Ascending aorta (tissue), 2 donors: ENCODE measurements at places on chromosomes 1 and 21.
A peak's percentile ranks its signal among the peaks of the same experiment; 100 is the strongest.

GRCh38 chr1:209727785-209728184, 23.1 kb downstream of the HSD11B1 start:
- DNase-seq: no peak

DNA sequence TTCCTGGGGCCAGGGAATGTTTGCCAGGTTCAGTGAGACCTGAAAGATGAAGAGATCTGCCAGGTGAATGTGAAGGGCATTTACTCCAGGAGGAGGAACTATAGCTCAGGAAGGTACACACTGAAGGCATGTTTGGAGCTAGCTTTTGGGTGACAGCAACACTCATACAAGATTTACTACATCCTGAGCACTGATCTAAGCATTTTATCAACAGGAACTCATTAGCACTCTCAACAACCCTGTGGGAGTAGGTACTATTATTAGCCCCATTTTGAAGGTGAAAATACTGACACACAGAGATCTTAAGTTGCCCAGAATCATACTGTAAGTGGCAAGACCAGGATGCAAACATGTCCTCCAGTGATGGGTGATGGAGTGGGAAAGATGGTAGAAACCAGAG, 6.7 kb downstream of the GADD45A start:
- DNase-seq: no peak

GRCh38 chr1:38758820-38759219, 100.8 kb downstream of the RRAGC start:
- no peak for DNase-seq

- no peak for DNase-seq
These were observed 24.1 kb downstream of the GPR3 start for GRCh38 chr1:27416387-27417111.

DNA sequence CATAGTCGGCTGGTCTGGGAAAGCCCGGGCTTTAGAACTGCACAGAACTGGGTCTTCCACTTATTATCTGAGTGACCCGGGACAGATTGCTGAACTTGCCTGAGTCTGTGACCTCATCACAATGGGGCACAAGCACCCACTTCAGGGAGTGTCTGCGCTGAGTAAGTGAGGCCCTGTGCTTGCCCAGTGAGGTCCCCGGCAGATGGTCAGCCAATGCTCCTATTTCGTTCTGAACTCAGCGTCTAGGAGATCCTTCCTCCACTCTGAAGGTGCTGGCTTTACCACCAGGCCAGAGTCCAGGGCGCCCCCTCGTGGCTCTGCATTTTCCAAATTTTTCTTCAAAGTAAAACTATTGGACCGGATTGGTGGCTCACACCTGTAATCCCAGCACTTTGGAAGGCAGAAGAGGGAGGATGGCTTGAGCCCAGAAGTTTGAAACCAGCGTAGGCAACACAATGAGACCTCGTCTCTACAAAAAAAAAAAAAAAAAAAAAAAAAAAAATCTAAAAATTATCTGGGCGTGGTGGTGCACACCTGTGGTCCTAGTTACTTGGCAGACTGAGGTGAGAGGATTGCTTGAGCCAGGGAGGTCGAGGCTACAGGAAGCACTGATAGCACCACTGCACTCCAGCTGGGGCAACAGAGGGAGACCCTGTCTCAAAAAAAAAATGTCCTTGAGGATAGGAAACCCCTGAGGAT, 61.7 kb downstream of the FCRL5 start:
- peak; percentile 72 for DNase-seq

GRCh38 chr1:16960560-16961296, 19.7 kb downstream of the MFAP2 start:
- peak; percentile 90 for DNase-seq

GRCh38 chr21:32182449-32182848, 96.4 kb downstream of the MIS18A start:
- no peak for DNase-seq

DNA sequence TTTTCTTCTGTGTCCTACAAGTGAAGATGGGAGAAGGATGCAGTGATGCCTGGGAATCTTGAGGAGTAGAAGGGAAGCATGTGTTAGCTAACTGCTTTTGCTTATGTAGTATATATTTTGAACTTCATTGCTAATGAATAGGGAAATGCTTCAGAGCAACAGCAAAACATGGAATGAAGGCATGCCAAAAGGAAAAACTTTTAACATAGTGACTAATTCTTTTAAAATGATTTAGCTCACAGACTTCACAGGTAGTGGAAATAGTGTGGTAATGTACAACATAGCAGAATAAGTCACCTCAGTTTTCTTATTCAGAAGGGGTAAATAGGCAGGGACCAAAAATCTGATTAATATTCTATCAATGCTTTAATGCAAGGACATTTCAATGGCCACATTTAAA, 95.5 kb downstream of the LYPLAL1 start:
- DNase-seq: no peak

- DNase-seq: no peak
These were observed 39.5 kb downstream of the TOR3A start for GRCh38 chr1:179121159-179121938.

DNA sequence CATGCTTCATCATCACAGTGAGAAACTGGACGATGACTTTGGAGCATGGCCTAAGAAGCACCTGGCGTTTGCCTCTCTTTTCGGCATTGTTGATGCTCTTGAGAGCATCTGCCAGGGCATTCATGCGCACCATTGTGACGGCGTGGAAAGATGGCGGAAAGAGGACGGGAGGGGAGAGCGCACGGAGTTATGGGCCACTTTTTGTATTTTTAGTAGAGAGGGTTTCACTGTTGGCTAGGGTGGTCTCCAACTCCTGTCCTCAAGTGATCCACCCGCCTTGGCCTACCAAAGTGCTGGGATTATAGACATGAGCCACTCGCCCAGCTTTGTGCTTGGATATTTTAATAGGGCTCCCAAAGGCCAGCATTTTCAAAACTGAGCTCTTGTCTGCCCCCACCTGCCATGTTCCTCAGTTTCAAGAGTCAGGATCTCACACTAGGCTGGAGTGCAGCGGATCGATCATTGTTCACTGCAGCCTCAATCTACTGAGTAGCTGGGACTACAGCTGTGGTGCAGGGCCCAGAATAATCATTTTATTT, 5.3 kb downstream of the RPS8 start:
- no peak for DNase-seq

- no peak for DNase-seq
These were observed 264.7 kb downstream of the CTH start for GRCh38 chr1:70675737-70676156.

DNA sequence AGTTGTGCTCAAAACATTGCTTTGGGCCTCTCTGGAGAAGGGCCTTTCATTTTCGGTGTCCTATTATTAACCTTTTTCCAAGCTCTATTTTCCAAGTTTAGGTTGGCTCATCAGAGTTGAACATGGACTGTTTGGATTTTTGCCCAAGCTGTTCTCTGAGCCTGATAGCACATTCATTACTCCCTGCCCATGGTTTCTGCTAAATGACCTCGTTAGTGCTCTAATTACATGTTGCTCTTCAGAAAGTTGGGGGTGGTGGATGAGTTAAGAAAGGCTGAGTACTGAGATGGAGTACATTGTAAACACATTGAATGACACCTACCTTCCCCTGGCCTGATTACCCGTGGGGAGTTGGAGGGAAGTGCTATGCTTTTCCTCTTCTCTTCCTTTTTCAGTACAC, 38.9 kb downstream of the LMO4 start:
- DNase-seq: no peak

GRCh38 chr1:209491496-209491895, 92.0 kb upstream of the CAMK1G start:
- DNase-seq: no peak

DNA sequence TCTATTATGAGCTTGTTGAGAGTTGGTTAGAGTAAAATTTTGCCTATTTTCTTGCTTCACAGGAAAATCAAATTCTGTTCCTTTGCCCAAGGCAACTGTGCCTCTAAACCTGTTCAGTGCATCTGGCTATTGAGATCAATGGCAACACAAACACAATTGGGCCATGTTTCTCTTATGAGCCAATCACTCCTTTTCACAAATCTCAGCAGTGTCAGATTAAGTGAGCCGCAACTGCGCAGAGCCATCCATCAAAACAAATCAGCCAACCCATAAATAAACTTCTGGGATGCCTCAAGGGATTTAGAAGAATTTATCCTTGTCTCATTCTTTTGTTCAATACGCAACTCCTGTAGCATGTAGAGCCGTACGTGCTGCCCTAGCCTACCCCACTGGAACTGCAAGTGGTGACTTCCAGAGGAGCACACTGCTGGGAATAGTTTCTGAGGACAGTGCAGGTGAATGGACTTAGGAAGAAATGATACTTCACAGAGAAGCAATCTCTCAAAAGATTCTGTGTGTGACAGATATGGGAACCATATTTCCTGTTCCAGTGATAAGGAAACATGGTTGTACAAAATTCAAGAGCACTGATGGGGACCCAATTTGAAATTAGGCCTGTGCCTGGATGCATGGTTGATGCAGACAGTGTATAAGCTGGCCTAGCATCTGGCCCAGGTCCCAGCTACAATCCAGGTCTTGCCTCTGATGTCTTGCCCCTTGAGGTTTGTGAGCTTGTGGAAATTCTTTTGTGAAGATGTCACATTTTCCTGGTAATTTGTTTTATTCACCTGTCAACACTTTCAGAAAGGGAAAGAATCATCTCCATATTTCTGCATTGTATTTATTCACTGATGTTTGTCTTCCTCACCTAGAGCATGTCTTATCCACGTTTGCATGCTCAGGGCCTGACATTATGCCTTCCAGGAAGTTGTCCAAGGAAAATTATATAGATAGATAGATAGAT, 166.2 kb downstream of the URB2 start:
- no peak for DNase-seq

- no peak for DNase-seq
These were observed 180.8 kb downstream of the NPHP4 start for GRCh38 chr1:5811419-5811818.

DNA sequence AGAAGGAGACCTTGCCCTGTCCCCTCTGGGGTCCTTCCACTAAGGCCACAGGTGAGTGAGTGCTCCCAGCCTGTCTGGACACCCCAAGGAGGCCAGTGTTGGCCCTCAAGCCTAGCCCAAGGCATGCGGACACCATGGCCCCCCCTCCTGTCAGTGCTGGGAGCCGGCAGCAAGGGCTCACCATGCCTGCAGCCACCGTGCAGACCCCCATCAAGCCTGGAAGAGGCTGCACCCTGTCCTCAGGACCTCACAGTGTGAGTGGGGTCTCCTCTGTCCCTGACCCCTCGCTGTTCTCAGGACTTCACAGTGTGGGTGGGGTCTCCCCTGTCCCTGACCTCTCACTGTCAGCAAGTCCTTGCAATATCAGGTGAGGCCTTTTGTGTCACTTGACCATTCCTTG, 33.2 kb upstream of the PRSS38 start:
- DNase-seq: no peak

DNA sequence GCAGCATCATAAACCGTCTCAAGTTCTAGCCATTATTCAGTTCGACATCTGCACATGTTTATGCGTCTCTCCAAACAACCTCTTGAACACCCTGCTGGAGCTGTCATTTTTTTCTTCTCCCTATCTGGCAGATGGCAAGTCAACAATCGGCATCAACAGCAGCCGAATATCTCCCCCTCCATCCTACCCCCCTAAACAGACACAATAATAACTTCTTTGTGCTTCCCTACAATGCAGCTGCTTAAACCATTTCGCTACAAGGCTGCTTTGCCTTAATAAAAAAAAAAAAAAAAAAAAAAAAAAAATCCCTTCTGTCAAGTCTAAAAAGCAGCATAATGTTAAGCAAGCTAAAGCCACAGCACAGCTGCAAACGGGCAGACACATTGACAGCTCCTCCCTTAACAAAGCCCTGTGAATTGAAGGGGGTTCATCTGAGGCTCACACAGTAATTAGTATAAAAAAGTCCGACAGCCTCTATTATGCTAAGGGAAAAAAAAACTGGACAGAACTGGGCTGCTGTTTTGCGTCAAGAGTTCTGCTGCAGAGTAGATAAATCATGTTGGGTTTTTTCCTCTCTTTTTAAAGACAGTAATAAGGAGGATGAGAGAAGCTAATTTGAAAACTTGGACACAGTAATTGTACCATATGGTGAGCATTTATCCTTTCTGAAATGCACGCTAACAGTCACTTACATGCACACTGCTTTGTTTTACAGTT, 136.4 kb downstream of the AKT3 start:
- DNase-seq: no peak

DNA sequence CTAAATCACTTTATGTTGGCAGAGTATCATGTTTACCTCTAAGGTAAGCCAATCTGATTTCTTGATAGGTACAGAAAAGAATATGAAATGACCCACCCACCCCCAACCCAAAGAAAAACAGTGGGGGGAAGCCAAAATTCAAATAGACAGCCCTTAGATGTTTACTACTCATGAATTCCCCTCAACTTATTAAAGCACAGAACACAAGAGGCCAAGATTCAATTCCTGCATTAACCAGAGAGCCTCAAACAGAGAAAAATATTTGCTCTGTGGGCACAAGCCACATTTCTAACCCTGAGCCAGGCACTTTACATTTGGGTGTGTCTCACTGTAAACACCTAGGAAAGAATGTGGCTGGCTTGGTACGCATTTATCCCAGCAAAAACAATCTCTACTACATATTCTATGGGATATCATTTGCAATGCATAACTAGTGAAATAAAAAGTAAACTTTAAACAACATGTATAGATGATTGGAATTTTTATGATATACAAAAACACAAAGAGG, 84.3 kb downstream of the PTPN14 start:
- DNase-seq: no peak

- no peak for DNase-seq
These were observed 38.6 kb downstream of the KCNN3 start for GRCh38 chr1:154831462-154831861.

DNA sequence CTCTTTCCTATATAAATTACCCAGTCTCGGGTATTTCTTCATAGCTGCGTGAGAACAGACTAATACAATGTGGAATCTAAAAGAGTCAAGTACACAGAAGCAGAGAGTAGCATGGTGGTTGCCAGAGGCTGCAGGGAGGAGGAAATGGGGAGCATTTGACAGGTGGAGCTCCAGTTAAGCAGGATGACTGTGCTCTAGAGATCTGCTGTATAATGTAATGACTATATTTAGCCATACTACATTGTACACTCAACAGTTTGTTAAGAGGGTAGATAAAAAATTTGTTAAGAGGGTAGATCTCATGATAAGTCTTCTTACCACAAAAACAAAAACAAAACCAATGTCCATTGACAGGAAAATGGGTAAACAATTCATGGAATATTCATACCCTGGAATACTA, 82.1 kb downstream of the MT1HL1 start:
- no peak for DNase-seq

GRCh38 chr1:18182398-18183160, 75.0 kb downstream of the IGSF21 start:
- peak; percentile 74 for DNase-seq

DNA sequence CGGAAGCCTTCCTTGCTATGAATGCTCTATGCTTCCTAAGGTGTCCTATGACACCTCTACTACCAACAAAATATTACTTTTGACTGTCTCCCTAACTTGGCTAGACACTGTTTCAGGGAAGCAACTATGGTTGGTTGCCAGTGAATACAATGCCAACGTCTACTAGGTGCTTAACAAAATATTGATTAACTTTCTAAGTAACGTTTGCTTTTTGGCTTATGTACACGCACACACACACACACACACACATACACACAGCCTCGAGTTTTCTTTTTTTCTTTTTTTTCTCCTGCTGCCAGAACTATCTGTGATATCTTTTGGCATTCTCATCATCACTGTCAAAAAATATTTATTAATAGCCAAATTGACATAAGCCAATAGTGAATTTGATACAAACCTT, 864.0 kb downstream of the PLA2G4A start:
- DNase-seq: no peak

GRCh38 chr21:25359724-25360123, 247.6 kb downstream of the MRPL39 start:
- no peak for DNase-seq

- DNase-seq: no peak
These were observed 1.2 kb downstream of the HES4 start for GRCh38 chr1:998745-998994.
